Activated naive CD8-positive, alpha-beta T cell treated with anti-CD3 and anti-CD28 coated beads, Interleukin-2, amount 50 U/mL, for 24 hours (primary cell): ENCODE measurements at places on chromosomes 7 and 10.

GRCh38 chr7:150381785-150382122 is 2.6 kb downstream of the ZNF775 start:
- H3K27me3 ChIP-seq, result no peaks in the 10 kb centered on the region
- no peaks in the 10 kb centered on the region for H3K36me3 ChIP-seq
- peaks cover 33% of the 10 kb centered on the region for H3K4me1 ChIP-seq
- no peak overlapping the region for H3K4me3 ChIP-seq
- no peak overlapping the region for H3K27ac ChIP-seq
- DNase-seq, result no peak

- no peaks in the 10 kb centered on the region for H3K4me1 ChIP-seq
- H3K27ac ChIP-seq, result no peak overlapping the region
- DNase-seq, result no peak
- H3K27me3 ChIP-seq, result no peaks in the 10 kb centered on the region
- no peak overlapping the region for H3K4me3 ChIP-seq
These were observed 5.9 kb upstream of the GARIN1A start for GRCh38 chr7:128666200-128666599.

GRCh38 chr7:79227044-79227443 is 226.4 kb downstream of the MAGI2 start:
- no peak overlapping the region for H3K27ac ChIP-seq
- no peaks in the 10 kb centered on the region for H3K36me3 ChIP-seq
- no peaks in the 10 kb centered on the region for H3K27me3 ChIP-seq
- no peak for DNase-seq

GRCh38 chr7:96855139-96855538 is 145.5 kb upstream of the SEM1 start:
- no peak for DNase-seq
- H3K27ac ChIP-seq, result no peak overlapping the region
- H3K4me3 ChIP-seq, result no peak overlapping the region

DNA sequence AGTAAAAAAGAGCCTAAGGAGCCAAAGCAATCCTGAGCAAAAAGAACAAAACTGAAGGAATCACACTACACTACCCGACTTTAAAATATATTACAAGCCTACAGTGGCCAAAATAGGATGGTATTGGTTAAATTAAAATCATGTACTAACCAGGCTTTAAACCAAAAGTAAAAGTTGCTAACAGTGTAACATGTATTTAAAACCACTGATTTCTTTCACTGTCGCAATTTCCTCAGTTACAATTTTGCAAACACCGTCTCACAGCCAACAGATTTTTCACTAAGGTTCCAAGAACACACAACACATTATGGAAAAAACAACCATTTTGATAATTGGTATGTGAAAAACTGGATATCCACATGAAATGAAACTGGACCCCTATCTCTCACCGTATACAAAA is 74.0 kb downstream of the JMJD1C start:
- no peak overlapping the region for H3K4me3 ChIP-seq
- no peak overlapping the region for H3K27ac ChIP-seq
- H3K36me3 ChIP-seq, result peaks cover 33% of the 10 kb centered on the region
- H3K4me1 ChIP-seq, result peaks cover 49% of the 10 kb centered on the region

GRCh38 chr7:155896531-155897263 is 84.4 kb upstream of the SHH start:
- peaks cover 5% of the 10 kb centered on the region for H3K27me3 ChIP-seq
- H3K4me1 ChIP-seq, result no peaks in the 10 kb centered on the region
- DNase-seq, result no peak
- no peak overlapping the region for H3K27ac ChIP-seq
- H3K36me3 ChIP-seq, result no peaks in the 10 kb centered on the region

DNA sequence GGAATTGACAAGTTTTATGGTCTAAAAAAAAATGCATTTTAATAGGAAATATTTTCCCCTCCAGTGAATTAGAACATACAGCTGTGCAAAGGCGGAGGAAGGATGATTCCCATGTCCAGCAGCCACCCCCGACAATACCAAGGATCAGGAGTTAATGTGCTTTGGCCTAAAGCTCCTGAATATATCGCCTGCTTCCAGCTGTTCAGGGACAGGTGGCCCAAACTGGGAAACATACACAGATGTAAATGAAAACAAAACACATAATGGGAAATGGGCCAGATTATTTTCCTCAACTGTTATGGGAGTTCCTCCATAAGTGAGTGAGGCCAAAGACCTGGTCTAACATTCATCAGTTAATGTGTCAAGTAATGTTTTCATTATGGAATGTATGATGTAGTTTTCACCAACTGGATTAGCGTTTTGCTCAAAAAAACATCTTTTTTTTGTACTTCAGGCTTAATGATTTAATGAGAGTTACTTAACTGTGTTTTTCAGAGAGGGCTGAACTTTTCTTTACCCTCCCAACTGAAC is 55.1 kb upstream of the LAMB1 start:
- no peak overlapping the region for H3K4me3 ChIP-seq
- H3K4me1 ChIP-seq, result peaks cover 8% of the 10 kb centered on the region
- DNase-seq, result no peak
- no peaks in the 10 kb centered on the region for H3K36me3 ChIP-seq
- no peak overlapping the region for H3K27ac ChIP-seq

GRCh38 chr10:7205656-7206055 is 205.2 kb downstream of the SFMBT2 start:
- H3K36me3 ChIP-seq, result peaks cover 37% of the 10 kb centered on the region
- no peak for DNase-seq
- peak overlapping the region; percentile 1 for H3K27ac ChIP-seq
- no peak overlapping the region for H3K4me3 ChIP-seq

GRCh38 chr7:137545059-137545716 is 201.7 kb upstream of the PTN start:
- no peak overlapping the region for H3K27ac ChIP-seq
- H3K4me1 ChIP-seq, result no peaks in the 10 kb centered on the region
- no peaks in the 10 kb centered on the region for H3K36me3 ChIP-seq
- H3K27me3 ChIP-seq, result no peaks in the 10 kb centered on the region

DNA sequence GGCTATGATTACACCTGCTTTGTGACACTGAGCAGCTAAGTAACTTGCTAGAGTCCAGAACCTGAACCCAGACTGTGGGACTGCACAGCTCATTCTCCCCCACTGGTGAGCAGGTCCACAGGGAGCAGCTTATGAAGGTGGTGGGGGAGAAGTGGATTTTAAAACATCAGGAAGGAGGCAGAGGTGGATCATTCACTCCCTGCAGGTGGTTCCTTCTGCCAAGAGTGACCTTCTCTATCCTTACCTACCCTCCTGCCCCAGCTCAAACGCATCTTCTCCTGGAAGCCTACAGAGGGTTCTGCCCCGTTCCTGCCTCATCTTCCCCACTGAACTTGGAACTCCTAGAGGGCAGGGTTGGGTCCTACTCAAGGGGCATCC is 539 bp upstream of the FAM241B start:
- H3K27ac ChIP-seq, result no peak overlapping the region
- peak overlapping the region; percentile 37 for H3K4me3 ChIP-seq
- no peaks in the 10 kb centered on the region for H3K27me3 ChIP-seq
- peaks cover 5% of the 10 kb centered on the region for H3K4me1 ChIP-seq
- DNase-seq, result no peak

DNA sequence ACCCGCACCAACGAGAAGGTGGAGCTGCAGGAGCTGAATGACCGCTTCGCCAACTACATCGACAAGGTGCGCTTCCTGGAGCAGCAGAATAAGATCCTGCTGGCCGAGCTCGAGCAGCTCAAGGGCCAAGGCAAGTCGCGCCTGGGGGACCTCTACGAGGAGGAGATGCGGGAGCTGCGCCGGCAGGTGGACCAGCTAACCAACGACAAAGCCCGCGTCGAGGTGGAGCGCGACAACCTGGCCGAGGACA is 1.6 kb downstream of the VIM start:
- H3K36me3 ChIP-seq, result peaks cover 50% of the 10 kb centered on the region
- peaks cover 73% of the 10 kb centered on the region for H3K4me1 ChIP-seq
- no peak for DNase-seq

GRCh38 chr7:84250452-84250851 is 55.9 kb upstream of the SEMA3A start:
- no peak overlapping the region for H3K4me3 ChIP-seq
- no peaks in the 10 kb centered on the region for H3K36me3 ChIP-seq
- H3K4me1 ChIP-seq, result no peaks in the 10 kb centered on the region
- no peak for DNase-seq

DNA sequence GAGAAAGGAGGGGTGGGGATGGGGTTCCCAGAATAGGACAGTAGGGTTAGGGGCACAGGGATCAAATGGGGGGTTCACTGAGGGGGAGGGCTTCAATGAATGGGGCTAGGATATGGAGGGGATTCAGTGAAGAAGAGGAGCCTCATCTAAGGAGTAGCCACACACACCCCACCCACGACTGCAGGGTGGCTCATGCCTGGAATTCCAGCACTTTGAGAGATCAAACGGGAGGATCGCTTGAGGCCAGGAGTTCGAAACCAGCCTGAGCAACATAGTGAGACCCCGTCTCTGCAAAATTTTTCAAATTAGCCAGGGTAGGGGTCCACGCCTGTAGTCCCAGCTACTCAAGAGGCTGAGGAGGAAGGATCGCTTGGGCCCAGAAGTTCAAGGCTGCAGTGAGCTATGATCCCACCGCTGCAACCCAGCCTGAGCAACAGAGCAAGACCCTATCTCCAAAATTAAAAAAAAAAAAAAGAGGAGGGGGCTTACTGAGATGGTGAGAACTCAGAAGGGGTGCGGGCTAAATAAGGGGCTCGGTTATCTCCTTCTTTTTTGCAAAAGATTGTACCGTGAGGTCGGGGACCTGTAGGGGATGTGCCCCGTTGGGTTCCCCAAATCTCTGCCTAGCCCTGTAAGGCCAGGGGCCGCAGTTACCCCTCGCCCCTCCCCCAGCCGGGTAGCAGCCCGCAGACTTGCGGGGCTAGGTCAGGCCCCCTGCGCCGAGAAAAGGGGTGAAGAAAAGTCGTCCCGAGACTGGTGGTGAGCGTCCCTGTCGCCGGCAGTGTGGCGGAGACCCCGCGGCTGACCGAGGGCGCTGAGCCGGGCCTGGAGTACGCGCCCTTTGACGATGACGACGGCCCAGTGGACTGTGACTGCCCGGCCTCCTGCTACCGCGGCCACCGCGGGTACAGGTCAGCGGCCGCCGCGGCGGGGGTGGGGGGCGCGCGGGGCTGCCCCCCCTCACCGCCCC is 43.1 kb upstream of the HSPB1 start:
- no peak overlapping the region for H3K27ac ChIP-seq
- no peak overlapping the region for H3K4me3 ChIP-seq
- H3K4me1 ChIP-seq, result no peaks in the 10 kb centered on the region
- H3K27me3 ChIP-seq, result peaks cover 42% of the 10 kb centered on the region
- no peak for DNase-seq

- peaks cover 12% of the 10 kb centered on the region for H3K27me3 ChIP-seq
- no peaks in the 10 kb centered on the region for H3K4me1 ChIP-seq
- no peak overlapping the region for H3K4me3 ChIP-seq
- H3K36me3 ChIP-seq, result no peaks in the 10 kb centered on the region
These were observed 34.5 kb upstream of the LYZL1 start for GRCh38 chr10:29254123-29255046.

GRCh38 chr10:11532306-11532705 is 79.1 kb downstream of the USP6NL start:
- DNase-seq, result no peak
- H3K27ac ChIP-seq, result no peak overlapping the region
- H3K36me3 ChIP-seq, result no peaks in the 10 kb centered on the region
- H3K27me3 ChIP-seq, result no peaks in the 10 kb centered on the region
- H3K4me3 ChIP-seq, result no peak overlapping the region

GRCh38 chr10:90420637-90421318 is 437.1 kb downstream of the HTR7 start:
- H3K4me1 ChIP-seq, result no peaks in the 10 kb centered on the region
- H3K36me3 ChIP-seq, result no peaks in the 10 kb centered on the region
- H3K27me3 ChIP-seq, result no peaks in the 10 kb centered on the region
- H3K4me3 ChIP-seq, result no peak overlapping the region

- H3K4me3 ChIP-seq, result no peak overlapping the region
- no peak overlapping the region for H3K27ac ChIP-seq
- DNase-seq, result no peak
These were observed 13.3 kb downstream of the MAP3K8 start for GRCh38 chr10:30447125-30447799.

GRCh38 chr7:51518646-51519045 is 202.0 kb upstream of the COBL start:
- H3K27ac ChIP-seq, result no peak overlapping the region
- no peaks in the 10 kb centered on the region for H3K4me1 ChIP-seq
- no peaks in the 10 kb centered on the region for H3K36me3 ChIP-seq
- no peak for DNase-seq

DNA sequence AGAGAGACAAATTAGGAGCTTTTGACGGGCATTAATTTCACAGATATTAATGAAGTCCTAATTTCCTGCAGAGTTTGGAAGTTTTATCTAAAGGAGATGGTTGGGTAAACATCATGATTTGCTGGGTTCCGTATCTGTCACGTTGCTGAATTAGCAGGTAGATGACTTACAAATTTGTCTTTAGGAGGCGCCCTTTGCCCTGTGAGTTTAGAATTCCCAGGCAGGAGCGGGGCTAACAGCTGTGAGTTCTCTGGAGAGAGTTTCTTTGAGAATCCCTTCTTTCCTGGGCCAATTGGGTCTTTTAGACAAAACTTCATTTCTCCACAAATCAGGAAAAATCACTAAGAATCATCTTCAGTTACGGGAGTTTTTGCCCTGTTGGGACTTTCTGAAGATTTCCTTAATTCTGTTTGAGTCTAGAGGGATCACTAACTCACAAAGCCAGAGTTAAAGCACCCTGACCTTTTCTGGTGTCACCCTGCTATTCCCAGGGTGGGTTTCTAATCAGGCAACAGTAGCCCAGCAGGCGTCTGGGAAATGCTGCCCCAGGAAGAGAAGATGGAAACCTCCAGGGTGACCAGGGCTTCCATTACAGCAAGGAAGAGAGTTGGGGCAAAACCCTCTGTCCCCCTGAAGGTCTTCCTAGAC is 63.7 kb downstream of the PRKCQ start:
- DNase-seq, result no peak
- H3K27ac ChIP-seq, result peak overlapping the region; percentile 47
- H3K4me1 ChIP-seq, result peaks cover 94% of the 10 kb centered on the region
- H3K36me3 ChIP-seq, result peaks cover 43% of the 10 kb centered on the region
- no peaks in the 10 kb centered on the region for H3K27me3 ChIP-seq

DNA sequence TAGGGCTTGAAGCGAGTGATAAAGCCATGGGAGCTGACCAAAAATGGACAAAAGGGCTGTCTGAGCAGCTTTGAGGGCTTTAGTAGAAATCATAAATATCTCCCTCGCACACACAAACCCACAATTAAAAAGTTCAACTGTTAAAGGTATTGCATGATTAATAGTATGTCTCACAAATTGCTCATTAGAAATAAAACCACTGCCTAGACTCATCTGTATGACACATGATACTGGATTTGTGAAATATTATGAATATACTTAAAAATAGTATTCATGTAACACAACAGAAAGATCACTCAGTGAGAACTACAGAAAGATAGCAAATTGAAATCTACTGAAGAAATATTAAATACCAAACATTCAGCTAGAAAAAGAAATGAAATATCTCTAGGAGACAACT is 11.9 kb upstream of the PTPN12 start:
- H3K4me1 ChIP-seq, result peaks cover 6% of the 10 kb centered on the region
- H3K36me3 ChIP-seq, result no peaks in the 10 kb centered on the region
- H3K4me3 ChIP-seq, result no peak overlapping the region
- no peak for DNase-seq

DNA sequence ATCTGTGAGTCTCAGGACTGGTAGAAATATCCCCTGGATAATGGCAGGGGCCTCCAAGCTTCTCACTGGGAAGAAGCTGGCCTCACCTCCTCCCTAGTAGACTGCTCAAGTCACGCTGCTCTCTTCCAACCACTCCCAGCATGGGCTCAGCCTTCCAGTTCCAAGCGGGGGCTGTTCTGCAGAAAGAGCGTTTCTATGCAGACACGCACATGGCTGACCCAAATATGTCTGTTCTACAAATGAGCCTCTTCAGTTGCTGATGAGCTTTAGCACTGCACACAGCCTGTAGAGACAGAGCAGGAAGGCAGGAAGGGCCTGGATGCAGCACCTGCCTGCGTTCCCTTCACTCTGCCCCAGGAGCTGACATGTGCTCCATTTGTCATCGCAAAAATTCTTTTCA is 523.9 kb upstream of the MGMT start:
- H3K27me3 ChIP-seq, result no peaks in the 10 kb centered on the region
- no peak overlapping the region for H3K4me3 ChIP-seq
- no peak for DNase-seq
